ENCODE measurements at places on chromosomes 5 and 9.

GRCh38 chr5:32023816-32024215 is 150.3 kb downstream of the GOLPH3 start:
- no peak for DNase-seq

DNA sequence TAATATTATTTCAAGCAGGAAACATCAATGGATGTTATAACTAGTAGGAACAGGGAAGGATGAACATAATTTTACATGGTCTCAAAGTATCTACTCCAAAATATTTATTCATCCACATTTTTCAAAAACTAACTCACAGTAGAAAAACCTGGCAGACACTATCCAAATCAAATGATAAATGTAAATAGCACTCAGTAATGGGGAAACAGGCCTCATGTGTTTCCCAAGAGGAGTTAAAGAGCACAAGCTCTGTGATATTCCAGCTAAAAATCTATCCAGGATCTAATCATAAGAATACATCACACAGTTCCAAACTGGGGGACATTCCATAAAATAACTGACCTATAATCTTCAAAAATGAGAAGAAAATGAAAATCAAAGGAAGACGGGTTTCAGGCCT is 443.1 kb downstream of the ZNF608 start:
- DNase-seq: no peak

DNA sequence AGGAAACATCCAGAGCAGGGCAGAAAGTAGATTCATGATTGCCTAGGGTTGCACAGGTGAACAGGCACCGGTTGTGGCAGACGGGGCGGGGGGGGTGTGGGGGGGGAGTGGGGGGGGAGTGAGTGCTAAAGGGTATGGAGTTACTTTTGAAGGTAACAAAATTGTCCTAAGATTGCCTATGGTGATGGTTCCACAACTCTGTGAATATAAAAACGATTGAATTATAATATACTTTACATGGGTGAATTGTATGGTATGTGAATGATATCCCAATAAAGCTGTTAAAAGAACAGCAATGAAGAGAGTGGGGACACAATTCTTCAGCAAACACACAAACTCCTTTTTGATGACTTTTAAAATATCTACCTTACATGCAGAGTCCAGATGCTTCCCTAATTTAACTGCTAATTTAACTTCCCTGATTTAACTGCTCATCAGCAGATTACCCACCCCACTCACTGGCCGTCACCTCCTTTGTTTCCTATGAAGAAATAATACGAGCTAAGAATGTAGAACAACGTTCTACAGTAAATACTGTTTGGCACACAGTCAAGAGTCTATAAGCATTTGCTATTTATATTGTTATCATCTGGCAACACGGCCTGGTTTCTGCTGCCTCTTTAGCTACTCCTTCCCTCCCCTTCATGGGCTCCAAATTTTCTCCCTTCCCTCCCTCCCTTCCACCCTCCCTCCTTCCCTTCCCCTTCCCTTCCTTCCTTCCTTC is 83.5 kb downstream of the PTCH1 start:
- DNase-seq: no peak

DNA sequence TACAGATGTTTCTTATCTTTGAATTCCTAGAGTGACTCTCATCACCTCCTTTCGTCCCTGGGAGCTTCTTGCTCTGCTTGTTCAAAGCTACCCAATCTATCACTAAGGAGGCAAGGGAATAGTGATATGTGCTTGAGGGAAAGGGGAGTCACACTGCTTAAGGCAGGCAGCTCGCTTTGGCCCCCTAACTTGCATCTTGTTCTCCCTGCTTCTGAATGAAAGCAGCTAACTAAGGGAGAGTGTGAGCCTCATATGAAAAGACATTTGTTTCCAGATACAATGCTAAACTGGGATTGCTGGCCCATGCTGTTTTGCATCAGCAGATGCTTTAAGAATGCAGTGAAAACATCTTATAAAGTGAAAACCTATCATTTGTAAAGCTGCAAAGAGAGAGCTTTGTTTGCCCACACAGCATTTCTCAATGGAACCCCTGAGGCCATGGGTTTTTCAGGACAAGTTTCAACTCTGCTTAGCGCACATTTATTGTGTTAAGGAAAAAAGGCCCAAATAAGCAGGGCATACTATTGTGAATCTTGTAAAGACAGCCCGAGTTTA is 367.9 kb upstream of the ADAMTSL1 start:
- DNase-seq: no peak

DNA sequence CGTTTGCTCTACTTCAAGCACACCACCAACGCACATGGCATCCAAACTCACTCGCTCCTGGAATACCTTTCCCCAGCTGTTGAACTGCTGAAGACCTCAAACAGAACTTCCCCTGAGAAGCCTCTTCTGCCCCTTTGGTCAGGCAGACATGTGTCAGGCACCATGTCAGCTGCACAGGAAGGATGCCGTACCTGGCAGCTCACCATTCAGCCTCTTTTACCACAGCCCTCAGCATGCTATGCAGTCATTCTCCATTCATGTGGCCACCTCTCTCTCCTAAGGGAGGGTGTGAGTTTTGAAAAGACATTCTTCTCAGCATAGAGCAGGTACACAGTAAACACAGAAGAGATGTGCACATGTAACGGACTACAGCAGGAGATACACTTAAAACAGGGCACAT is 14.2 kb downstream of the IL4 start:
- no peak for DNase-seq

DNA sequence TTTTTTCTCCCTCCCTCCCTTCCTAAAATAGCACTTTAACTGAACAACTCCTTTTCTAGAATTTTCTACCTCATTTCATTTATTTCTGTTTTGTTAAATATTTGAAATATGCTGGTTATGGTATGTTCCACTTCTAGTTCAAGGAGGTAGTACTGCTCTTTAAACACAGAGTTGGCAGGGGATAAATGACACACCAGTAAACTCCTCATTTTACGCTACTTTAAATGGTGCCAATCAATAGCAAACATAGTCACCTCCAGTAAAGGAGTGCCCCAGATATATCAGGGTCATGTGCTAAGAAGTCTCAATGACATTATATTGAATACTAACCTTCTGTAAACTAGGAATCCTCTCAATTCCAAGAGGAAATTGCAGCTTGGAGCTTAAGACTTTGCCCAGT is 56.9 kb downstream of the MYO10 start:
- no peak for DNase-seq
